ENCODE measurements at places on chromosomes 4 and X.

DNA sequence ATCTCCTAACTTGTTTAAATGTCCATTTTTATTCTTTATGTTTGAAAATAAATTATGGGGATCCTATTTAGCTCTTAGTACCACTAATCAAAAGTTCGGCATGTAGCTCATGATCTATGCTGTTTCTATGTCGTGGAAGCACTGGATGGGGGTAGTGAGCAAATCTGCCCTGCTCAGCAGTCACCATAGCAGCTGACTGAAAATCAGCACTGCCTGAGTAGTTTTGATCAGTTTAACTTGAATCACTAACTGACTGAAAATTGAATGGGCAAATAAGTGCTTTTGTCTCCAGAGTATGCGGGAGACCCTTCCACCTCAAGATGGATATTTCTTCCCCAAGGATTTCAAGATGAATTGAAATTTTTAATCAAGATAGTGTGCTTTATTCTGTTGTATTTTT is 27.6 kb downstream of the NUDT6 start:
- no peak for DNase-seq

DNA sequence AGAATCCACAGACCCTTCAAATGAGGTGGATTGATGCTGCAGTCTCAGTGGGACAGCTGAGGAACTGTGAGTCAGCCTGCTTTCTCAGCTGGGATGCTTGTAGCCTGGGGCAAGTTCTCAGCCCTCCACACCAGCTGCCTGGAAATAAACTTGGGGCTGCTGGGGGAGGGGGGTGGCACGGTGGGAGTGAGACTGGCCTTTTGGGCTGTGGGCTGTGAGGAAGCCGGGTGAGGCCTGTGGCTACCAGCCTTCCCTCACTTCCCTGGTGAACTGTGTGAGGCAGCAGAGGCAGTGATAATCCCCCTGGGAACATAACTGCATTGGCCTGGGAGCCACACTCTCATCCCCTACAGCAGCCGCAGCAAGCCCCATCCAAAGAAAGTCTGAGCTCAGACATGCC is 114.5 kb upstream of the GUCY1A1 start:
- peak; percentile 13 for DNase-seq

- no peak for DNase-seq
Measured at GRCh38 chr4:90027565-90027964, 99.6 kb upstream of the CCSER1 start.

- no peak for DNase-seq
Measured at GRCh38 chrX:54825716-54826438, 18.3 kb downstream of the MAGED2 start.

GRCh38 chrX:32116047-32116446 is 1044.2 kb upstream of the FTHL17 start:
- DNase-seq = no peak

- DNase-seq = no peak
Measured at GRCh38 chr4:18319431-18319830, 297.9 kb upstream of the LCORL start.

GRCh38 chr4:8148159-8148558 is 10.5 kb downstream of the ABLIM2 start:
- no peak for DNase-seq

DNA sequence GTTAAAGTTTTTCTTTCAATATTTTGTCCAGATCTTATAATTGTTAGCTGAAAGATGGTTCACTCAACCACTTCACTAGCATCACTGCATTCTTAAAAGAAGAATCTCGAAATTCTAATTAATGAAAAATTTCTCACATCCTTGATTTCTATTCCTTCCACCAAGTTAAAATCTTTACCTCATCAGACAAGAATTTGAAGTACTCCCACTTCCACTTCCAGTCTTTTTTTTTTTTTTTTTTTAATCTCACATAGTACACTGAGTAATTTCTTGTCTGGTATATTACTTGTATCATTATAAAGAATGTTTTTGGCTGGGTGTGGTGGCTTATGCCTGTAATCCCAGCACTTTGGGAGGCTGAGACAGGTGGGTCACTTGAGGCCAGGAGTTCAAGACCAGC is 73.2 kb downstream of the FBXW7 start:
- DNase-seq = peak; percentile 42

GRCh38 chr4:174631901-174632758 is 109.8 kb upstream of the HPGD start:
- peak; percentile 51 for DNase-seq

- DNase-seq = no peak
Measured at GRCh38 chrX:41095908-41096307, 10.7 kb downstream of the USP9X start.

DNA sequence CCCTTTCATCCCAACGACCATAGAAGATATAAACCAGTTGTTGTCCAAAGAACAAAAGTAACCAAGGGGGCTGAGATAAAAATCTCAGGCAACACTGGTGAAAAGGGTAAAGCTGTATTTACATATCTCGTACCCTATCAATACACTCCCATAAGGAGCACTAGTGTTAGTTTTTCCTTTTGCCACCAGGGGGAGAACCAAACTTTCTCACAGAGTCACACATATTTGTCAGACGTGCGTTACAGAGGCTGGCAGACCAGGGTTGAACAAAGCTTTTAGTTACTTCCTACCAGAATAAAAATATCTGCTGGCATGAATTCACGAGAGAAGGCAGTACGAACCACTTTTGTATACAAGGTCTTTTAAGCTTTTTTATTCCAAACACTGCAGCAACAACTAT is 88.3 kb downstream of the AMELX start:
- DNase-seq = peak; percentile 68

GRCh38 chr4:187436251-187436650 is 559.3 kb upstream of the ZFP42 start:
- no peak for DNase-seq

- no peak for DNase-seq
Measured at GRCh38 chrX:77160301-77160700, 286.9 kb upstream of the FGF16 start.

DNA sequence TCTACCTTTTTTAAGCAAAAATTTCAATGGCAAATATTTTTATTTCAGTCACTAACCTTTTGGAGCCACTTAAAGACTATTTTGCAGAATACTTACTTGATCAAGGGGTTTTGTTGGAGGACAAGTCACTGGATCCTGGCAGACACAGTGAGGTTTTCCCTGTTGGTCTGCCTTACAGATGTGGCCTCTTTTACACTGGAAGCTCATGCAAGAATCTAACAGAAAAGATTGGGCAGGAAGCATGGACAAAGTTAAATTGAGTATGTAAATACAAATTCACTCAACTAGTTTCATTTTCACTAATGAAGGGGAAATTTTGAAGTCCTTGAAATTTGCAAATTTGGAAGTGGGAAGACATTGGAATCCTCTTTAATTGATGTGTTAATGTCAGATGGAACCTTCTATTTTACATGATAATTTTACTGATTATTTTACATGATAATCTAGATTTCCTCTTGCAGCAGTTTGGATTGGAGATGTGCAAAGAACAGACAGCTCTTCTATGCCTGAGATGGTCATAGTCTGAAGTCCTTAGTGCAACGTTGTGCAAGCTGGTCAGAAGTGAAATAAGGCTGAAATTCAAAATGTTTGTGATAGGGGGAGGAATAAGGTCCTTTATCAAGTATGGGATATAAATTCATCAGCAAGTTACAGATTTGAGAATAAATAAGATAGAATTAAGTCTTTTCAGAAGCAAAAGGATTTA is 38.4 kb downstream of the SPARCL1 start:
- no peak for DNase-seq

- no peak for DNase-seq
Measured at GRCh38 chr4:25178838-25179261, 18.6 kb upstream of the SEPSECS start.

DNA sequence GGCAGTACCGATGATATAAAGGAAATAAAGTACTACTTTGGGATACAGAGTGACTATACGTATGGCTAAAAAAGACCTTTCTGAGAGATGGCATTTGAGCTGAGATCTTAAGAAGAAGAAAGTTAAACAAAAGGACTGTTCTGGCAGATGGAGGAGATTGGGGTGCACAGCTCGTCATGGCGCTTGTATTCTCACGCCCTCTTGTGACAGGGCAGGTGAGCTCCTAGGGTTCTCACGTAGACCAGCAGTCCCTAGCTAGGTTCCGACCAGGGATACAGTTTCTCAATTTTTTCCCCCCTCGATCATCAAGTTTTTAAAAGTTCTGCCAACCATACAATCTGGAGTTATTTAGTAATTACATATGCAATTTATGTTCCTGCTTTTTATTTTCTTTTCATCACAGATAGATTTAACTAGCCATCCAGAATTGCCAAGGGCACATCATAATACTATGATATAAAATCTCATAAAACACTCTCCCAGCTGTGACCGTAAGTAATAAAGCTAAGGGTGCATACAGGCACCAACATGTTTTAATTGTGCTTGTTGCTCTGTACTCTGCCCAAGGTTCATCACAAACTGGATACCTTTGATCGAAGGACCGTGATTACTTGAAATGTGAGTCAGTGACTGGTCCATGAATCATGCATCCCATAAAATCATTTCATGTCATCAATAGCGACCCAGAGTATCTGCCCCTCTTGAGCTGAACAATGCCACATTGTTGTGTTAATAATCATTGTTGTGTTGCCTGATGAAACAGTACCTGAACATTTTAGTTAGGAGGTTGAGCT is 69.4 kb upstream of the ZNF518B start:
- no peak for DNase-seq

DNA sequence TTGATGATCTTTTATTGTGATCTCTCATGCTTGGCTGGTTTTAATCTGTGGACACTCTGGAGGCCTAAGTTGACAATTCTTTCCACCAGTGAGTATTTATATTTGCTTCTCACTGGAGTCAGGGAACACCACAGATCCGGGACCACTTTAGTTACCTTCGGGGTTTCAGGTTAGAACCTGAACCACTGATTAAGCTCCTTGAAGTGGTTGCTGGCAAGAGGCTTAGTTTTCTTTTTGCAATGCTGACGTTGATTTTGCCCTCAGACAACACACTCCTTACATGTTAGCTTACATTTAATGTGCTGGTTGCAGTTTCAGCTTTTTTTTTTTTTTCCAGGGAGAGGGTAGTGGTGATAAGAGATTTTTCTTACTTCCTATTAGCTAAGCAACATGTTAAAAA is 10.5 kb upstream of the ZNF330 start:
- no peak for DNase-seq

- no peak for DNase-seq
Measured at GRCh38 chr4:149277705-149278104, 537.9 kb downstream of the IQCM start.

GRCh38 chr4:184368290-184368689 is 106.1 kb downstream of the IRF2 start:
- no peak for DNase-seq

DNA sequence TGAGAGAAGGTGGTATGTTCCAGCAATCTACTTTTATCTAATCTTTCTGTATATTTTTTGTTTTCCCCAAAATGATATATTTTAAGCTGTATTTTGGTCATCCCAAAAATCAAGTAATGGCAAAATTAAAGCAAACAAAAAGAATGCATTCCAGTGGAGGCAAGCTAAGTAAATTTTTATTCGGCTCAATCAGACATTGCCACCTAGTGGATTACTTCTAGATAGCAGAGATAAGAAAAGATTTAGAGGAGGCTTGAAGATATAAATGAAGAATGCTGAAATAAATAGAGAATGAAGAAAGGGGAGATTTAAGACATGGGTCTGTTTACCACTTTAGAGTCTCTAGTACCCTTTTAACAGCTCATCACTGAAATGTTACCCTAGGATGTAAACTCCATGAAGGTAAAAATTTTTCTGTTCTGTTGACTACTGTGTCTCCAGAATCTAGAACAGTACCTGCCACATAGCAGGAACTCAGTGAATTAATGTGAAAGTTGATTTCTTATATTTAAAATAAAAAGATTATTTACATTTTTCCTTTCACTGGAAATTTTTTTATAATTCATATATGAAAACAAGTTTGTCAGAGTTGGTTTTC is 110.9 kb upstream of the ANK2 start:
- DNase-seq = peak; percentile 62

DNA sequence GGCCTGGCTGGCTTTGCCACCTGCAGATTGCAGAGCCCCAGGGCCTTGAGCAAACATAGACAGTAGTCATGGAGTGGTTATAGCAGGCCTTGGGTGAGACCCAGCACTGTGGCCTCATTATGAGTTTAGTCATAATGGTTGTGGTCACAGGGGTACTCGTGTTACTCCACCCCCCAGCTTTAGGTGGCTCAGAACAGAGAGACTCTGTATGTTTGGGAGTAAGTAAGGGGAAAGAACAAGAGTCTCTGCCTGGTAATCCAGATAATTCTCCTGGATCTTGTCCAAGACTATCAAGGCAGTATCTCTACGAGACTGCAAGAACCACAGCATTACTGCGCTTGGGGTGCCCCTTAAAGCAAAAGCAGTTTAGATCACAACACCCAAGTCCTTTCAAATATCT is 62.3 kb upstream of the SCRG1 start:
- no peak for DNase-seq

- DNase-seq = no peak
Measured at GRCh38 chrX:48022738-48023137, 15.9 kb downstream of the SPACA5 start.

- no peak for DNase-seq
Measured at GRCh38 chr4:14877246-14878225, 124.7 kb upstream of the CPEB2 start.

DNA sequence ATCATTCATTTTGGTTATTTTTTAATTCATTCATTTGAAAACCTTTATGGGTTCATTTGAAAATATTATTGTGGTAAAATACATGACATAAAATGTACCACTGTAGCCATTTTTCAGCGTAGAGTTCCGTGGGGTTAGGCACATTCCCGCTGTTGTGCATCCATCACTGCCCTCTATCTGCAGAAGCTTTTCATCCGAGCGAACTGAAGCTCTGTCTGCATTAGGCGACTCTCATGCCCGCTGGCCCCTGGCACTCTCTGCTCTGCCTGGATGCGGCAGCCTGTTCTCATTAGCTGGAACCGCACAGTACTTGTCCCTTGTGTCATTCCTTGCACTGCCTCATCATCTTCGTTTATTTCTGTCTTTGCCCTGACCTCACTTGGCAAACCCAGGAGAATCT is 17.5 kb downstream of the CFAP99 start:
- peak; percentile 35 for DNase-seq

GRCh38 chrX:27660878-27661277 is 70.7 kb downstream of the DCAF8L2 start:
- peak; percentile 22 for DNase-seq

GRCh38 chr4:186940476-186940875 is 216.8 kb upstream of the FAT1 start:
- DNase-seq = no peak

- DNase-seq = no peak
Measured at GRCh38 chrX:112611776-112612175, 68.0 kb downstream of the LHFPL1 start.

GRCh38 chr4:148557793-148558192 is 115.6 kb upstream of the NR3C2 start:
- no peak for DNase-seq

DNA sequence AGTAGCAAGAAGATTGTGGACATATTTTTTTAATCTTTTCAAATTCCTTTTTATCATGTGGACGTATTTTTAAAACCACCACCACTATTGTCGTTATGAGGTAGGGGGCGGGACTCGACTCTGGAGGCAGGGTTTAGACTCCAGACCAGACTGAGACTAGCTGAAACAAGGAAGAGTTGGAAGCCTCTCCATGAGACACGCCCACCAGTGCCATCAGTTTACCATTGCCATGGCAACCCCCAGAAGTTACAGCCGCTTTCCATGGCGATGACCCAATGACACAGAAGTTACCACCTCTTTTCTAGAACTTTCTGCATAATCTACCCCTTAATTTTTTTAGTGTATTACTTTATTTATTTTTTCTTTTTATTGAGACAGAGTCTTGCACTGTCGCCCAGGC is 8.7 kb downstream of the MRFAP1 start:
- DNase-seq = no peak
